ENCODE measurements at places on chromosomes 13 and 19. TPM values are rescaled to one million over a fixed set of nuclear protein-coding genes. Genes with fewer than 3 reads are reported as not detected.

GALP gene
- not detected for total RNA-seq

TMEM259 gene
- total RNA-seq = 129 TPM

SPPL2B gene
- 42.4 TPM for total RNA-seq

ACTL9 gene
- total RNA-seq = not detected

IZUMO2 gene
- not detected for total RNA-seq

DNA sequence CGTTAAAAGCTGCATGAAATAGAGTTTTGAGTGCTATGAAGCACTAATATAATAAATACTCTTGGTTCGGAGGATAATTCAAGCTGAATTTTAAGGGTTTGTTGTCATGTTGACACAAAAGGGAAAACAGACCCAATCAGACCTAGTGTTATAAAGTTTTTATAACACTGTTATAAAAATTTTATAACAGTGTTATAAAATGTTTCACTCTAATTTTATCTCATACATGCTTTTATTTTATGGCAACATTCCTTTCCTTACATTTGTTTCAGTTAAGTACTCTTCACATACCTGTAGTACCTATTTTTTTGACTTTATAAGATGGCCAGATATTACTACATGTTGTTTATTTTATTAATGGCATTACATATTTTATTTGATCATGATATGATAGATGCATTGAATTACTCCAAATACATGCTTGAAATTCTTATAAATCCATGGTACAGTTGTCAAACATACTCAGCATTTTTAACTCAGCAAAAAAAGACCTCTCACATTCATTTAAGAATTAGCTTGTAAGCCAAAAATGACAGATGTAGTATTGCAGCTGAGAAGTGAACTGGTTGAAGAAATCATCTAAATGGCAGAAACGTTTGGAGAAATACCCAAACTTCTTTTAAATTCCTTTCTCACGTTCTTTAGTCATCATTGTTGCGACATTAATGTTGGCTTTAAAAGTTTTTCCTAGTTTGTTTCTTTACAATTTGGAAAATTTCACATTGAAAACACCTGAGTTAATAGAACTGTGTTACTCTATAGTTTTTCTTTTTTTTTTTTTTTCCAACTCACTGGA is 104.5 kb downstream of the PIBF1 start:
- no peak overlapping the region for H3K27ac ChIP-seq
- H3K36me3 ChIP-seq = no peaks in the 10 kb centered on the region
- H3K4me3 ChIP-seq = no peak overlapping the region
- no peaks in the 10 kb centered on the region for H3K4me1 ChIP-seq
- H3K27me3 ChIP-seq = no peaks in the 10 kb centered on the region

DNA sequence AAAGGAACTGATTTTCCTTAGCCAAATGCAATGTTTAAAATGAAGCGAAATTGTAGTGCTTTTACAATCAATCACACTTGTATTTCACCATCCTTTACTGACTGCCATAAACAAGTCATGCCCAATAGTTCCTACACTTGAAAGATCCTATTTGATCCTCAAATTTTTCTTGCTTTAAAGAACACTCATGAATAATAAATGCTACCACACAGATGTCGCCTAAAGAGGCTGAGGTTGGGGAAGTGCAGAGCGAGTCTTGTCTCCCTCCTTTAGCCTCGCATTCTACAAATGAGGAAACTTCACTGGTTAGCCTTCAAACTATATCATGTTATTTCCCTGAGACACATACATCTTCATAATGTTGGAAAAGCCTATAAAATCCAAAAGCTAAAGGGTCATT is 18.7 kb upstream of the AMER2 start:
- H3K27ac ChIP-seq = no peak overlapping the region
- no peaks in the 10 kb centered on the region for H3K36me3 ChIP-seq
- DNase-seq = no peak
- H3K4me3 ChIP-seq = no peak overlapping the region
- H3K4me1 ChIP-seq = no peaks in the 10 kb centered on the region

- no peaks in the 10 kb centered on the region for H3K27me3 ChIP-seq
- no peaks in the 10 kb centered on the region for H3K36me3 ChIP-seq
- no peak overlapping the region for H3K4me3 ChIP-seq
Measured at GRCh38 chr13:49976314-49977258, 20.3 kb upstream of the TRIM13 start.

DNA sequence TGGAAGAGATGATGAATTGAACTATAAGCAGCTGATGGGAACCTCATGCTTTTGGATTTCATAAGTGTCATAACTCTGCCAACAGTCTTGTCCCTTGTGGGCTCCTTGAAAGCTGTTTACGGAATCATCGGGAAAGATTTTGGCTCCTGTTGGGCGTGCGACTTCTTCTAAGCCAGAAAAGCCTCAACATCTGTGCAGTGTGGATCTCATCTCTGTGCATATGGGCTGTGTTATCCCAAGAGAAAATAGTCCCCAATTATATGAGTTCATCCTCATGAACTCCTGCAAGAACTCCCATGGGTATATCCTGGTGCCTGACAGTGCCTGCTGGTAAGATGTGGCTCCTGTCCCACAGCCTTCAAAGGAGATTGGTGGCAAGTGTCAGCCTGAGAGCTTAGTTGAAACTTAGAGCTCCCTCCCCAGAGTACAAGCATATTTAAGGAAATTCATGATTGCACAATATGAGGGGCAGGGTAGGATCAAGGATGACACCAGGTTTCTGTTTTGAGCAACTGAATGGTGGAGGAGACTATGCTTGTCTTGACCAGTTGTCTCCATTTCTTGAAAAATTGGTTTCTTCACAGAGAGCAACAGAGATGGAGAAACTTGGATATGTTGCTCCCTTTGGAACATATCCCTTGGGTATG is 243.5 kb downstream of the ITGBL1 start:
- no peak for DNase-seq
- H3K4me3 ChIP-seq = no peak overlapping the region
- H3K27me3 ChIP-seq = no peaks in the 10 kb centered on the region
- H3K36me3 ChIP-seq = no peaks in the 10 kb centered on the region
- H3K27ac ChIP-seq = no peak overlapping the region

DNA sequence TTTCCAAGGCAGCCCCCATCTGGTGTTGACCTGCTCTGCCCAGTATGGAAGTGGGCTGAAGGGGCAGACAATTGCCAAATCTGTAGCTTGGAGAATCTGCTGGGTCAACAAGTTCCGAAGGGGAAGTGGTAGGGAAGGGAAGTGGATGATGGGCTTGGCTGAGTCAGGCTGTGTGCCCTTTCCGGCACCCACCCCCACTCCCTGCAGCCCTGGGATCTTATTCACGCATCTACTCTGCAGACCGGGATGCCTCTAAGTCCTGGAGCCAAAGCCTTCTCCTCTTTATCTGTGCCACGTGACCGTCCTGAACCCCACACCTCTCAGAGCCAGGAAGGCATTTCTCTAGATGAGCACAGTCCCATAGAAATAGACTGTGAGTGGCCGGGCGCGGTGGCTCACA is 7.5 kb upstream of the C5AR2 start:
- no peaks in the 10 kb centered on the region for H3K4me1 ChIP-seq
- peak overlapping the region; percentile 37 for H3K27ac ChIP-seq
- no peak for DNase-seq
- no peaks in the 10 kb centered on the region for H3K36me3 ChIP-seq
- no peak overlapping the region for H3K4me3 ChIP-seq

All from esophagus muscularis mucosa (tissue), 4 donors.